ENCODE measurements at places on chromosomes 1 and 21. TPM values are rescaled to one million over a fixed set of nuclear protein-coding genes. Genes with fewer than 3 reads are reported as not detected.

Gene BRDT
- total RNA-seq, result not detected

Gene AMPD1
- 0.86 TPM for total RNA-seq

Gene DCST1
- total RNA-seq, result not detected

Gene FAM43B
- total RNA-seq, result 0.52 TPM

Gene MMEL1
- total RNA-seq, result 18.1 TPM

Gene AKNAD1
- total RNA-seq, result not detected

Gene TMEM269
- total RNA-seq, result 0.18 TPM

Gene CSMD2
- 1.1 TPM for total RNA-seq

Gene EFNA3
- total RNA-seq, result 1.1 TPM

Gene LCE6A
- total RNA-seq, result not detected

Gene VHLL
- total RNA-seq, result not detected

Gene APOBEC4
- not detected for total RNA-seq

Gene TEX38
- total RNA-seq, result 0.39 TPM

Gene ANKRD35
- 4.2 TPM for total RNA-seq

Gene MPL
- total RNA-seq, result 0.55 TPM

Data from ureter (tissue), 1 donor.